B cell (primary cell): ENCODE measurements at places on chromosomes 7 and 10.

DNA sequence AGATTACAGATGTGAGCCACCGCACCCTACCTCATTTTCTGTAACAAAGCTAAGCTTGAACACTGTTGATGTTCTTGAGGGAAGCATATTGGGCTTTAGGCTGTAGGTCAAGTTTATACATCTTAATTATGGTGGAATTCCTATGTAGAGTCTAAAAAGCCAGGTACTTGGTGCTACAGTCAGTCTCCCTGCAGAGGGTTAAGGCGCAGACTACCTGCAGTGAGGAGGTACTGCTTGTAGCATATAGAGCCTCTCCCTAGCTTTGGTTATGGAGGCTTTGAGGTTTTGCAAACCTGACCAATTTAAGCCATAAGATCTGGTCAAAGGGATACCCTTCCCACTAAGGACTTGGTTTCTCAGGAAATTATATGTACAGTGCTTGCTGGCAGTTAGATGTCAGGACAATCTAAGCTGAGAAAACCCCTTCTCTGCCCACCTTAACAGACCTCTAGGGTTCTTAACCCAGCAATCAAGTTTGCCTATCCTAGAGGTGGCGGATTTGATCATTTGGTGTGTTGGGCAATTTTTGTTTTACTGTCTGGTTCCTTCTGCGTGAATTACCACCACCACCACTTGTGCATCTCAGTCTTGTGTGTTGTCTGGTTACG lies 6.0 kb downstream of the PPIA start:
- peaks cover 15% of the 10 kb centered on the region for H3K36me3 ChIP-seq
- no peak overlapping the region for H3K27ac ChIP-seq
- peaks cover 15% of the 10 kb centered on the region for H3K4me1 ChIP-seq
- no peak for DNase-seq

DNA sequence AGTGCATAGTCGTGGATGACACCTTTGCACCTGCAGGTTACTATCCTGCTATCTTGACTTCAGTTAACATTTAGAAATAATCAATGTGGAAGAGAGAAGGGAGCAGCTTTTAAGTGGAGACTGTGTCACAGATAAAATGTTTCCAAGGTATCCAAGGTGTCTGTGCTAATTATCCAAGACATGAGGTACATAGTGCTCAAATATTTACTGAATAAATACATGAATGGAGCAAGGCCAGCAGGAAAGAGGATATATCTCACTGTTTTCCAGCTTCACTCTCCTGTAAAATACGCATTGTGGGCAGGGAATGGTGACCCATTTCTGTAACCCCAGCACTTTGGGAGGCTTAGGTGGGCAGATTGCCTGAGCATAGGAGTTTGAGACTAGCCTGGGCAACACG lies 552.4 kb downstream of the PHTF2 start:
- no peaks in the 10 kb centered on the region for H3K36me3 ChIP-seq
- no peaks in the 10 kb centered on the region for H3K27me3 ChIP-seq
- no peak for DNase-seq
- no peak overlapping the region for H3K27ac ChIP-seq
- H3K4me3 ChIP-seq = no peak overlapping the region

DNA sequence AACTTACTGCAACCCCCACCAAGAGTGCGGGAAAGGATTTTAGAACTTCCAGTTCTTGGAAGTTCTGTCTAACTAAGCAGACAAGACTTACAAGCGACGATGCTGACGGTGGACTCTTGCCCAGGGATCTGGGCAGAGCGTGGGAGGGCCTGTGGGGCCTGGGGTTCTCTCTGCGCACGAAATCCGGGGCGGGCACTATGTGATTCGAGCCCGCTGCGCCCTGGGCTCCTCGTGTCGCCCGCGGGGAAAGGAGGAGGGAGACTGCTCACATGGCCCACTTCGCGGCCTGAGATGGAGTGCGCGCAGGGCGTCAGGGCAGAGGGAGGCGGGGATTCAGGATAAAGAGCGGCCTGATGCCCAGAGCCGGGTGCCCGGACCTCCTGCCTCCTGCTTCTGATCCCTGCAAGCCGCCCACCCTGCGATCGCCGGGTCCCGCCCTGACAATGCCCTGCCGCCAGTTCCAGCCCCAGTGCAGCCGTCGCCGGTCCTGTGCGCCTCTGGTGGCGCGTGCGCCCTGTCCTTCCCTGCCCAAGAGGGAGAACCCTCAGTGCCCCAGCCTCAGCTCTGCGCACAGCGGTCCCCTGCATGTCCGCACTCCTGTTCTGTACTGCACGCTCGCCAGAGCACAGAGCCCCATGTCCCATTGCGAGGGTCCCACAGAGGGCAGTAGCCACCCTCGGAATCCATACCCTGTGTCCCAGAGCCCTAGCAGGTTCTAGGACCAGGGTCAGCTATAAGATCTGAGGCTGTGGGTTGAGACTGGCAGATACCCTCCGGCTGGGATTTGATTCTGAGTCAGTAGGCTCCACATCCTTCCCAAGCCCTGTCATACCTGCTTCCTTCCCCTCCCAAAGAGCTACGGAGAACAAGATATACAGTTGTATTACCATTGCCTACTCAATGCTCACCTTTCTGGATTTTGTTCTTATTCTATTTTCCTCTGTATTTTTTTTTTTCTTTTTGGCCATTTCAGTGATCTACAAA lies 99.4 kb upstream of the TMEM106B start:
- H3K27ac ChIP-seq = no peak overlapping the region
- no peaks in the 10 kb centered on the region for H3K36me3 ChIP-seq
- DNase-seq = no peak
- no peaks in the 10 kb centered on the region for H3K4me1 ChIP-seq
- H3K27me3 ChIP-seq = peaks cover 10% of the 10 kb centered on the region
- no peak overlapping the region for H3K4me3 ChIP-seq

DNA sequence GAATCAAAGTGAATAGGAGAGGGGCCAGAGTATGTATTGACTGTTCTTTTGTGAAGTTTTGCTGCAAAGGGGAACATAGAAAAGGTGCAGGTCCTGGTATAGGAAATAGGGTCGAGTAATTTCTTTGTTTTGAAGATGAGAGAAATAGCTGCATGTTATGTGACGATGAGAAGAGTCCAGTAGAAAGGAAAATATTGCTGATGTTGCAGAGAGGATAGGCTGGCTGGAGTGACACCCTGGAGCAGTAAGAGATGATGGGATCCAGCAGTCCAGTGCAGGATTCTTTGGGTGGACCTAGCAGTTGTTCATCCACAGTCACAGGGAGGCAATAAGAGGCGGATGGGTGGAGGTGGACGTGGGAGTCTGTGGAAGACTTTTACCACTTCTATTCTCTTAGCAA lies 2.1 kb upstream of the BMS1 start:
- no peak overlapping the region for H3K4me3 ChIP-seq
- H3K27me3 ChIP-seq = no peaks in the 10 kb centered on the region
- peaks cover 13% of the 10 kb centered on the region for H3K4me1 ChIP-seq
- no peak for DNase-seq
- no peak overlapping the region for H3K27ac ChIP-seq

DNA sequence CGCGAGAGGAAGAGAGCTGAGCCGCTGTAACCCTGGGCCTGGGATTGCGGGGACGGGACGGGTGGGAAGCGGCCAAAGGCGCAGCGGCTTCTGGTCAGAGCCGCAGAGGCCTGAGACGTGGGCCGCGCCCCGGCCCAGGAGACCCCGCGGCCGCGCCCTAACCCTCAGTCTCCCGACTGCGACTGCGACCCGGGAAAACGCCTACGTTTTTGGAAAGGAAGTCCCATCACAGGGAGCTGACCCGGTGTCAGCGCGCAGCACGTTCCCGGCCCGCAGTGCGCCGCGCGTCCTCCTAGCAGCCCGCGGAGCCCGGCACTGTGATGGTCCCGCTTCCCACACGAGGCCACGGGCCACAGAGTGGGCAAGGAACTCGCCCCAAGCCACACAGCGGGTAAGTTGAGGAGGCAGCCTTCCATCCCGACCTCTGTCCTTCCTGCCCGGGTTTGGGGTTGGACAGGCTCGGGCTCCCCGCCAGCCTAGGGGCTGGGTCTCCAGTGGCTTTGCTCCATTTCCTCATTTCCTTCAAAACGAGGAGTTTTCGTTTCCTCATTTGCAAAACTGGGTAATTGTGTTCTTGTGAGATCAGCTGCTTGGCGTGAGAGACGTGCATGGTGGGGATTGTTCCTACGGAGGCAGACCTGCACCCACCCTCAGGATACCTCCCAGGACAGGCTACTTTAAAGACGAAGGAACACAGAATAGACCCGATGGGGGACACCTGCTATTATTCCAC lies 1.2 kb downstream of the GPNMB start:
- no peaks in the 10 kb centered on the region for H3K36me3 ChIP-seq
- H3K4me1 ChIP-seq = peaks cover 12% of the 10 kb centered on the region
- peak overlapping the region; percentile 20 for H3K4me3 ChIP-seq
- DNase-seq = peak; percentile 54
- H3K27ac ChIP-seq = no peak overlapping the region
- peaks cover 48% of the 10 kb centered on the region for H3K27me3 ChIP-seq

DNA sequence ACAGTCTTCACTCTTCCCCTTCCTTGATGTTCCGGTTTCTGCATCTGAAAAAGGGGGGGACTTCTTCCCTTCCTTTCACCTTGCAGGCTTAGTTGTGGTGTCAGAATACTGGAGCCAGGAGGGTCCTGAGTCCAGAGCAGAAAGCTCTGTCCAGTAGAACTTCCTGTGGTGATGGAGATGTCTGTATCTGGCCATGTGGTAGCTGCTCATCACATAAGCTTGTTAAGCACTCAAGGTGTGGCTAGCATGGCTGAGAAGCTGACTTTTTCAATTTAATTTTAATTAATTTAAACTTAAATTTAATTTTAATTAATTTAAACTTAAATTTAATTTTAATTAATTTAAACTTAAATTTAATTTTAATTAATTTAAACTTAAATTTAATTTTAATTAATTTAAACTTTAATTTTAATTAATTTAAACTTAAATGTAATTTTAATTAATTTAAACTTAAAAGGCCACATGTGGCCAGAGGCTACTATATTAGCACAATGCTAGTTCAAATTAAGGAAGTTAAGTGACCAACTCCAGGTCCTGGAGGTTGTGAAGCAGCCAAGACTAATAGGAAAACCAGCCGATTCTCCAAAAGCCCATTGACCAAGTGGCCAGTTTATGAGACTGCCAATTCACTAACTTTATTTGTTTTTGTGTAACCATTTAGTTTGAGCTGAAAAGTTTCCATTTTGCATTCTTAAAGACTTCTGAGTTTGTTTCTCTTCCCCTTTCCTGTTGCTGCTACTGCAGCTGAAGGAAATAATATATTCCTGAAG lies 16.3 kb downstream of the MSRB2 start:
- H3K4me1 ChIP-seq = no peaks in the 10 kb centered on the region
- no peaks in the 10 kb centered on the region for H3K36me3 ChIP-seq
- no peak for DNase-seq

DNA sequence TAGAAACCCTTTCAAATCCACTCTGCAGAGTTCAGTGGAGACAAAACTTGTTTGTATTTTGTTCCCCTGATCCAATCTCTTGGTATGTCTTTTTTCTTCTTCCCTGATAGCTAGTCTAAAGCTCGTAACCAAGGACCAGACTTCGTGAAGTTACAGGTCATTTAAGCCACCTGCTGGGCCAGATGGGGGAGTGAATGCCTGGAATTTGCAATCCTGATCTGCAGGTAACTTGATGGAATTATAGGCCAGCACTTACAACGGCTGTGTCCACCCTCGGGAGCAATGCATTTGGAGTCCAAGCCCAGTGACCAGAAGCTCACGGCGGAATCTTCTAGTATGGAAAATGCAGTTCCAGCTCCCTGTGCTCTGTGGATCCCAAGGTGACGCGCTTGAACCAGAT lies 566.9 kb downstream of the TCERG1L start:
- H3K36me3 ChIP-seq = no peaks in the 10 kb centered on the region
- no peak overlapping the region for H3K27ac ChIP-seq
- no peak for DNase-seq
- H3K4me3 ChIP-seq = no peak overlapping the region

DNA sequence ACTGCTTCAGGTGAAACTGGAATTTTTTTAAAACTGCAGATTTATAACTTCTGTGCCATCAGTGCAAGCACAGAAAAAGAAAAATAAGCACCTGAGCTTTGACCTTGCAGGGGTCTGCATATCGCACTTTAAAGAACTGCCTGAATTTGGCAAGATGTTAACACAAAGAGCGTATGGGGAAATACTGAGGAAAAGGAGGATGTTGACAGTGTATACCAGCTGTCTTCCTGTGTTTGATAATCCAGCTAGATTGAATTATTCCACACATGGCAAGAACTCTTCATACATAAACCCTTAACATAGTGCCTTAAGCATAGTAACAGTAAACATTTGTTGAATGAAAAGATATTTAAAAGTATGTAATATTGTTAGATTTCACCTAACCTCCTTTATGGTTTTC lies 30.0 kb downstream of the SMC3 start:
- H3K27me3 ChIP-seq = no peaks in the 10 kb centered on the region
- H3K4me1 ChIP-seq = no peaks in the 10 kb centered on the region
- H3K27ac ChIP-seq = no peak overlapping the region
- no peaks in the 10 kb centered on the region for H3K36me3 ChIP-seq

- H3K4me1 ChIP-seq = peaks cover 7% of the 10 kb centered on the region
- no peaks in the 10 kb centered on the region for H3K36me3 ChIP-seq
- no peak overlapping the region for H3K27ac ChIP-seq
These were observed 148.1 kb downstream of the SLIT1 start for GRCh38 chr10:97037365-97038361.

GRCh38 chr7:137879357-137880158 lies 32.8 kb upstream of the DGKI start:
- no peaks in the 10 kb centered on the region for H3K4me1 ChIP-seq
- H3K4me3 ChIP-seq = no peak overlapping the region
- H3K27me3 ChIP-seq = no peaks in the 10 kb centered on the region
- H3K36me3 ChIP-seq = peaks cover 2% of the 10 kb centered on the region

DNA sequence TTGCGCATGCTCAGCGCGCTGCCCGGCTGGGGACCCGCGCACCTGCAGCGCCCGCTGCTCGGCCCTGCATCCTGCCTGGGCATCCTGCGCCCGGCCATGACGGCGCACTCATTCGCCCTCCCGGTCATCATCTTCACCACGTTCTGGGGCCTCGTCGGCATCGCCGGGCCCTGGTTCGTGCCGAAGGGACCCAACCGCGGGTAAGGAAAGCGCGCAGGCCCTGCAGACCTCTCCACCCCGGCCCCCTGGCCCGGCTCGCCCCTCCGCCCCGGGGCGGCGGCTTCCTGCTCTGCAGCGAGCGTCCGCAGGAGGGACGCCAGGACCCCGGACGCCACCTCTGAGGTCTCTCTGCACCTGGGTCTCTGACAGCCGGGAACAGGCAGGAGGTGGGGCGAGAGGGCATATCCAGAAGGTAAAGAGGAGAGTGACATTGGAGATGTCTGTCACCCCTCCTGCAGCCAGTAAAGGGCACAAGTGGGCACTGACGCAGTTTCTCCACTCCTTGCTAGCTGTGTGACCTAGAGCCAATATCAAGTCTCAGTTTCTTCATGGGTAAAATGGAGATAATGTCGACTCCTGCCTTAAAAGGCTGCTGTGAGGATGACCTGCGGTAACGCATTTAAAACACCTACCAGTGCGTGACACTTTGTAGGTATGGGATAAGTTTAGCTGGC lies 338 bp downstream of the ATP6V0E2 start:
- peaks cover 32% of the 10 kb centered on the region for H3K4me1 ChIP-seq
- peaks cover 7% of the 10 kb centered on the region for H3K36me3 ChIP-seq
- H3K27ac ChIP-seq = peak overlapping the region; percentile 66
- H3K27me3 ChIP-seq = no peaks in the 10 kb centered on the region

- no peak overlapping the region for H3K4me3 ChIP-seq
- no peak overlapping the region for H3K27ac ChIP-seq
- no peaks in the 10 kb centered on the region for H3K4me1 ChIP-seq
- no peak for DNase-seq
- H3K36me3 ChIP-seq = no peaks in the 10 kb centered on the region
These were observed 51.1 kb downstream of the SPOCK2 start for GRCh38 chr10:72037266-72037665.
